ENCODE measurements at places on chromosomes 3 and 15.

- peak; percentile 35 for DNase-seq
Measured at GRCh38 chr3:174397848-174398247, 461.3 kb upstream of the NAALADL2 start.

DNA sequence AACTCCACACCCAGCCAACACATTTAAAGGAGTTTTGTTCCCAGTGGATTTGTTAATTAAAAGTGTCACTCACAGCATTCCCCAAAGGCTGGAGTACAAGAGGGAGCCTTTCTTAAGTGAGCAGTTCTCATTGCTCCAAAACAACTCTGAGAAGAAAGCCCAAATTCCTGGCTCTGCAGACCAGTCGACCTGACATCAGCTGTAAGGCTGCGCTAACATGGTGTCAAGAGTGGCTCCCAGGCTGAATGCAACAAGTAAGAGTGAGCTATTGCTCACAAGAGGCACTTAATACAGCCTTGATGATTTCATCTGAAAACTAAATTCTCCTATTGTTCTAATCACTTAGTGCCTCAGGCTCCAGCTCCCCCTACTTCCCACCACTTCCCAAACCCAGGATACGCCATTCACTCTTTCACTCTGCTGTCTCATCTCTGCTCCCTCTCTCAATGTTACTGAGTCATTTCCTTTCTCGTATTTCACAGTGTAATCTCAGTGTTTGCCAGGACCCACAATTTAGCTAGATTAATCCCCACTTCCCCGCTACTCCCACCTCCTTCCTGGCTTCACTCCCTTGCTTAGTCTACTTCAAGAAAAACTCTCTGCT, 81.8 kb downstream of the WWTR1 start:
- no peak for DNase-seq

- no peak for DNase-seq
Measured at GRCh38 chr3:38549082-38549481, 52.9 kb downstream of the EXOG start.

GRCh38 chr3:139227165-139227564, 116.7 kb upstream of the MRPS22 start:
- DNase-seq, result no peak

- no peak for DNase-seq
Measured at GRCh38 chr3:14235912-14236295, 57.3 kb downstream of the LSM3 start.

GRCh38 chr3:102936511-102937045, 501.8 kb downstream of the ZPLD1 start:
- DNase-seq, result no peak

GRCh38 chr3:34703053-34703452, 904.6 kb downstream of the PDCD6IP start:
- DNase-seq, result no peak

DNA sequence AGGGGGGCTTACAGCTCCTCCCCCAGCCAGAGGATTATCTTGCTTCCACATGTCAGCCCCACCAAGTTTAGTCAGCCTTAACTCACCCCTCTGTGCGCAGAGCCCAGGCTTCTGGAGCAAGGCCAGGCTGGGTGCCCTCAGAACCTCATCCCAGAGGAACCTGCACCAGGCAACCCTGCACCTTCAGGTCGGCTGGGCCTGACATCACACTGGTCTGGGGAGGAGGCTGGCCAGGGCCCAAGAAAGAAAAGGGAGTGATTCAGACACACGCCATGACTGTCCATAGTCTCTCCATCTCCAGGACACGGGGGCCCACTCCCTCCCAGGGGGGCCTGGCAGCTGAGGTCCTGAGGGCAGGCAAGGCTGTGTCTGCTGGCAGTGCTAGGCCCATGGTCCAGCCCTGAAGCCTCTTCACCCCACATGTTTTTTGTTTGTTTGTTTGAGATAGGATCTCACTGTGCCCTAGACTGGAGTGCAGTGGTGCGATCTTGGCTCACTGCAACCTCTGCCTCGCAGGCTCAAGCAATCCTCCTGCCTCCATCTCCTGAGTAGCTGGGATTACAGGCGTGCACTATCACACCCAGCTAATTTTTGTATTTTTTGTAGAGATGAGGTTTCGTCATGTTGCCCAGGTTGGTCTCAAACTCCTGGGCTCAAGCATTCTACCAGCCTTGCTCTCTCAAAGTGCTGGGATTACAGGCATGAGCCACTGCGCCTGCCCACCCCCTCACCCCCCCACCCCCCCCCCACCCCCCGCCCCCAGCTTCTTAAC, 11.1 kb downstream of the TNK2 start:
- no peak for DNase-seq

- DNase-seq, result no peak
Measured at GRCh38 chr15:38740206-38740605, 175.6 kb upstream of the RASGRP1 start.

DNA sequence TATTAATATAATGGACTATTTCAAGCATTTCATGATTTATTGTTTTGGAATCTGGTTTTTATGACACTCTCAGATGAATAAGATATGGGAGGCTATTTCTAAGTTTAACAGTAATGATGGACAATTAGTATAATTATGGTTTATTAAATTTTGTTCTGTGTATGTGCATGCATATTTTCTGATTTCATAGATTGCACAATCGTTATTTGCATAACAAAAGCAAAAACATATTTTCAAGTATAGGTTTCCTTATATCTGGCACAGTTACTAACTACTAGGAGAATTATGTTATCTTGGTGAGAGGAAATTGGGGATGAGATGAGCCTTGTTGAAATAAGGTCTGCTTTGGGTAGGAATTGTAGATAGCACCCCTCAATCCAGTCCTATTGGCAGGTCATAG, 413.1 kb downstream of the MCTP2 start:
- no peak for DNase-seq

DNA sequence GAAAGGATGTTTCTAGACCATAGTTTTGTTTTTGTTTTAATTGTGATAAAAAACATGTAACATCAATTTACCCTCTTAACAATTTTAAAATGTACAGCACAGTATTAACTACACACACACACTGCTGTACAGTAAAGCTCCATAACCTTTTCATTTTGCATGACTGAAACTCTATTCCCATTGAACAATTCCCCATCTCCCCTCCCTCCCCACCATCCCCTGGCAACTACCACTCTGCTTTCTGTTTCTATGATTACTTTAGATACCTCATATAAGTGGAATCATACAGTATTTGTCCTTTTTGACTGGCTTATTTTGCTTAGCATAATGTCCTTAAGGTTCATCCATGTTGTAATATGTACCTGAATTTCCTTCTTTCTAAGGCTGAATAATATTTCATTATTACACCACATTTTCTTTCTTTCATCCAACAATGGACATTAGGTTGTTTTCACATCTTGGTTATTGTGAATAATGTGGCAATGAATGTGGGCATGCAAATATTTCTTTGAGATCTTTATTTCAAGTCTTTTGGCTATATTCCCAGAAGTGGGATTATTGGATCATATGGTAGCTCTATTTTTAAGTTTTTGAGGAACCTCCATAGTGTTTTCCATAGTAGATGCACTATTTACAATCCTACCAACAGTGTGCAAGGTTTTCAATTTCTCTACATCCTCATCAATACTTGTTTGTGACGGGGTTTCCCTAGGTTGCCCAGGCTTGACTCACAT, 10.7 kb downstream of the CHST14 start:
- no peak for DNase-seq

- DNase-seq, result no peak
Measured at GRCh38 chr3:37689645-37690356, 171.9 kb upstream of the CTDSPL start.

GRCh38 chr3:24351779-24352469, 142.7 kb downstream of the THRB start:
- no peak for DNase-seq

DNA sequence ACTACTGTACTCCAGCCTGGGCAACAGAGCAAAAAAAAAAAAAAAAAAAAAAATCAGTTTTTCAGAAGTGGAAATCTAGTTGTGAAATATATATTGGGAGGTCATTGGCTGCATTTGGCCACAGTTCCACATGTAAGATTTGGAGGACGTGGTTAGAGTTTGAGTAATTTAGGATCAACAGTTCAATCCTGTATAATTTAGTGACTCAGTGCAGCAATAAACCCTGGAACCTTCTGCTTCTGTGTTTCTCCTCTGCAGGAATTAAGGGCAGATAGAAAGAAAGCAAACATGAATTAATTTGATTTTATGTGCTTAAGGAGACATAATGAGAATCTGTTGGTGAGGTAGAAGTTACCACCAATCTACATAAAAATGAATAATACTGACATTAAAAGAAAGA, 347.0 kb downstream of the PTPRG start:
- DNase-seq, result no peak

DNA sequence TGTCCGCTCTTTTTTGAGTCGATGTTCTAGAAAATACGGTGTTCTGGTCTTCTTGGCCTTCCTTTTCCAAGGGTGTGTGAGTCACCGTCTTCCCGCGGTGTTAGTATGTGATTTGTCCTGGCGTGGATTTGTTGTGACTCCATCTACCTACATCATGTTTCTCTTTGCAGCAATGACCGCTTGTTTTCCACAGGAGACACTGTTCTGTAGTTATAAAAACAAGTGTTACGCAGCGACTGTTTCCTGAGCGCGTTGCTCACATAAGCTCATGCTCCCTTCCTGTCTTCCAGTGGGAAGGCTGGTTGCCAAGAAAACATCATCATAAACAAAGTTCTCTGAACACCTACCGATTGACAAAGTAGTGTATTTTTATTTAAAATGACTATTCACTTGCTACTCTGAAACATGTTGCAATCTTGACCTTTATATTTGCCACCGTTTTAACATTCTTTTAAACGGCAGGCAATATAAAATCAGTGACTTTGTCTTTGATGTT, 19.0 kb downstream of the USP13 start:
- no peak for DNase-seq

DNA sequence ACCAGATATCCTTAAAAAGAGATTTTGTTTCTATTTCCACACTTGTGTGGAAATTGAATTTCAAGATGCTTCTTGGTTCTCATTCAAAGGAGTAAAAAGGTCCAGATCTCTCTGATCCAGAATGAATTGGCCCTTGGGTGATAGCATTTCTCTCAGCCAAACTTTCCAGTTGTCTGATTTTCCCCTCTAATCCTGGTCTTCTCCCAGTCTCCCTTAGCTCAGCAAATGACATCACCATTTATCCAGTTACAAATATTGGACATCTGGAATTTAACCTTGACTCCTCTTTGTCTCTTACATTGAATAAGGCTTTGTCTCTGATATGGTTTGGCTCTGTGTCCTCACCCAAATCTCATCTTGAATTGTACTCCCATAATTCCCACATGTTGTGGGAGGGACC, 10.2 kb upstream of the FGF7 start:
- DNase-seq, result no peak

GRCh38 chr15:52440414-52440813, 88.3 kb downstream of the MYO5A start:
- DNase-seq, result no peak

- no peak for DNase-seq
Measured at GRCh38 chr3:31014317-31015040, 120.0 kb upstream of the GADL1 start.

DNA sequence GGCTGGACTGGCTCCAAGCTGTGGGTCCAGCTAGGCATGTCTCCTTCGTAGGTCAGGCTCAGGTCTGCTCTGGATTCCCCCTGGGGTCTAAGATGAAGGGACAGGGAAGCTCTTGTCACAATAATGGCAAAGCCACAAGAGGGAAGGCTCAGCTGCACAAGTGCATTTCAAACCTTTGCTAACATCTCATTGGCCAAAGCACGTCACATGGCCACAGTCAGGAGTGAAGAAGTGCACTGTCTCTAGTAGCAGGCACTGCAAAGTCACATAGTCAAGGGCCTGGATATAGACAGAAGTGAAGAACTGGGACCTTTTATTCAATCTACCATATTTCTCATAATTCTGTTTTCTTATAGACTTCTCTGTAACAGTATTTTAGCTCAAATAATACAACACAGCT, 20.1 kb downstream of the DLEC1 start:
- DNase-seq, result no peak

- DNase-seq, result no peak
Measured at GRCh38 chr3:97991293-97991682, 19.1 kb upstream of the RIOX2 start.

DNA sequence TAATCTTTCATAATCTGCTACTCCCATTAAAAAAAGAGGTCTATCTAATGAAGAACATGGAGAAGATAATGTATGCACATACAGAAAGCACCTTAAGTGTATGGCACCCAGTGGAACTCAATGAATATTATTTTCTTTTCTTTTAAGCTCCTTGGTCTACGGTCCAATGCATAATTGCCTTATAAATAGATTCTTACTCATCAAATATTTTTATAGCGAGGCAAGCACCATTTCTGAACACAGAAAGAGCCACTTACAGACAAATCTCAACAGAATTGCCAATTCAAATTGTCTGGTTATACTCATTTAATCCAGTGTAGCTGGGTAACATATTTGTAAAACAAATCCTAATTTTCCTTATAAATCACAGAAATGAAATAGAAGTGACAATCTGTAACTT, 6.3 kb downstream of the PDZRN3 start:
- DNase-seq, result no peak

- DNase-seq, result no peak
Measured at GRCh38 chr3:48180021-48180420, 8.2 kb downstream of the CDC25A start.

- DNase-seq, result no peak
Measured at GRCh38 chr15:88980498-88980897, 67.3 kb upstream of the MFGE8 start.
